Stimulated activated CD8-positive, alpha-beta memory T cell treated with anti-CD3 and anti-CD28 coated beads, Interleukin-7, amount 100 ng/mL, for 4 hours (primary cell): ENCODE measurements at places on chromosomes 2 and 18.

DNA sequence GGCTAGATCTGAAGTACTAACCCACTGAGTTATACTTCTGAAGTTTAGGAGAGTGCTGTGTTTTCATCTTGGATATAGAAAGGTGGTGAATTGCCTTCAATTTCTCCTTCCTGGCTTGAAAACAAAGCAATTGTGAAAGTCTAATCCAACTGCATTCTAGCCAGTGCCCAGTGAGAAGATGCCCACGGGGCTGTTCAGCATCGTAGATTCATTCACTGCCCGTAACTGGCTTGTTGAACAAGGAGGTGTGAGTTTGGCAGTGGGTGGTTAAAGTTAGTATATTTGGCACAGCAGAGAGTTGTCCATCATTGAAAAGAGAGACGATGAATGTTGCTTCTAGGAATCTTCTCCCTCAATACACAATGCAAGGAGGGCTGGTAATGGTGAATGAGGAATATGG lies 82.3 kb upstream of the RND3 start:
- no peak for DNase-seq

- DNase-seq, result no peak
These were observed 47.4 kb downstream of the CACNB4 start for GRCh38 chr2:152051436-152051835.

GRCh38 chr2:19916385-19916950 lies 14.7 kb upstream of the TTC32 start:
- DNase-seq, result no peak

GRCh38 chr2:177072090-177072489 lies 140.5 kb upstream of the HNRNPA3 start:
- DNase-seq, result no peak

GRCh38 chr2:196431957-196432356 lies 207.6 kb upstream of the CCDC150 start:
- DNase-seq, result no peak

DNA sequence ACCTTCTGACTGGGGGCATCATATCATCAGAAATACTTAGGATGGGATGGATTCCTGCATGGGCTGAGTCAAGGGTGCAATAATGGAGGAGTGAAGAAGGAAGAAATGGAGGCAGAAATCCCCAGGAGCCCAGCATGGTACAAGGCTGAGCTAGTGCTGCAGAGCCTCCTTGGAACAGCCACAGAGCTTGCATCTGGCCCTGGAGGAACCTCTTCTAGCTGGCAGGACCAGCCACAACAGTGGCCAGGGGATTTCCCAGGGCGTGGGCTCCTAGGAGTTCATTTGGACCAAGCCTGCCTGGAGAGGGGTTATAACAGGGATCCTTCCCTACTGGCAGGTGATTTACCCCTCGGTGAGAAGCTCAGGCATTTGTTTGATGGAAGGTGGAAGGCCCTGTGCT lies 4.7 kb upstream of the IL37 start:
- DNase-seq, result no peak

DNA sequence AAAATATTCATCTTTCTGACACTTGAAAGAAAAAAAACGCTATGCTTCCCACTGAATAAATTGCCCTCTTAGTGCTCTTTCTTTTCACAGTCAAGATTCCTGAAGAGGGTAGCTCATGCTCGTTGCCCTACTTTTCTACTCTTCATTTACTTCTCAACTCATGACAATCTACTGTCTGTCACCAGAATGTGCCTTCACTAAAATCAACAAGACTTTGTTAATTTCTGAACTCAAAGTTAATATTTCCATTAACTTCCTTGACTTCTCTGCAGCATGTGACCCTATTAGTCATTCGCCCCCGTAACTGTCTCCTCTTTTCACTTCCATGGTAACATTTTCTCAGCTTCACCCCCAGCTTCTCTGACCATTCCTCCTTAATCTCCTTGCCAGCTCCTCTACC lies 98.9 kb upstream of the MAPRE2 start:
- no peak for DNase-seq

DNA sequence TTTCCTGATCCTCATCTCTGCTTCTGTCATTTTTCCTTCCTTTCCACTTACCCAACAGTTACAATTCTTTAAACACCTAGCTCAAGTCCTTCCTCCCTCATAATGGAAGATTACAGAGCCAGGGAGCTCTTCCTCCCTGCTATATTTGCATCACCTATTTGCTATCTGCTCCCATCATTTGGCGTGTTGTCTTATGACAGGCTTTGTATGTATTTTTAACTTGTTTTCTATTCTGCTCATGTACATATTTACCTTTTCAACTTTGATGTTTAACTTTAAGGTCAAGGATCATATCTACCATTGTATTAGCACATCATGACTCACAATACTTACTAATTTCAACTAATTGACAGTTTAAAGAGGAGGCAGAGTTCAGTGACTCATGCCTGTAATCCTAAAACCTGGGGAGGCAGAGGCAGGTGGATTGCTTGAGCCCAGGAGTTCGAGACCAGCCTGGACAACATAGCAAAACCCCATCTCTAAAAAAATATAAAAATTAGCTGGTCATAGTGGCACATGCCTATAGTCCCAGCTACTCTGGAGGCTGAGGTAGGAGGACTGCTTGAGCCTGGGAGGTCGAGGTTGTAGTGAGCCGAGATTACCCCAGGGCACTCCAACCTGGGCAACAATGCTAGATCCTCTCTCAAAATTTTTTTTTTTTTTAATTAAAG lies 308.0 kb upstream of the STON1 start:
- DNase-seq, result no peak

DNA sequence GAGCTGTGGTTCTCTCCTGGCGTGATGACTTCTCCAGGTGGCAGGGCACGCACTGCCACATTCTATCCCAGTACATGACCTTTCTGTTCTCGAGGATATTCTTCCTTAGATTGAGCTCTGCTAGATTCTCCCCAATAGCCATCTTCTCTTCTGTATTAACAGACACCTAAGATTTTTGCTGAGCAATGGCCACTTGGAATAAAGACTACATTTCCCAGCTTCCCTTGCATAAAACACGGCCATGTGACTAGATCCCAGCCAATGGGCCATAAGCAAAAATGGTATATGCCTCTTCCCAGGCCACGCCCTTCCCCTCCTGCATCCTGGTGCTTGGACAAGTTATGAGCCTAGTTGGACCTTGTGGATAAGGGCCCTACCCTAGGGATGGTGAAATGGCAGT lies 82.1 kb downstream of the EIF2AK3 start:
- DNase-seq, result no peak

DNA sequence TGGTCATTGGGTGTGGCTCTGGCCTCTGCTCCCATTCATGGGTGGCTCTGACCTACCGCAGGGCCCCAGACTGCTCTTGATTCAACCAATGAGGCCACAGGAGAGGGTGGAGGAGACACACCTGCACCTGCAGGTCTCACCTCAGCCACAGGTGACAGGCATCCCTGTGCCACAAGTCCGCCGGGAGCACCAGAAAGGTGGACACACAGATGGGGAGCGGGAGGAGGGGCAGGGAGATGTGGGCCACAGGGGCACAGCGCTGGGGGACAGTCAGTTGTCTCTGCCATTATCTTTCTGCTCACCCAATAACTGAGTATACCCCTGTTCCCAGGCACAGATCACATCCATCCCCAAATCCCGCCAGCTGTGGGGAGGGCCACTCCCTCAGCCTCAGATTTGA lies 189.1 kb upstream of the SALL3 start:
- no peak for DNase-seq

- DNase-seq, result no peak
These were observed 254.0 kb upstream of the RBMS1 start for GRCh38 chr2:160747501-160748170.

- no peak for DNase-seq
These were observed 161.8 kb downstream of the DCDC2C start for GRCh38 chr2:3864943-3865865.

DNA sequence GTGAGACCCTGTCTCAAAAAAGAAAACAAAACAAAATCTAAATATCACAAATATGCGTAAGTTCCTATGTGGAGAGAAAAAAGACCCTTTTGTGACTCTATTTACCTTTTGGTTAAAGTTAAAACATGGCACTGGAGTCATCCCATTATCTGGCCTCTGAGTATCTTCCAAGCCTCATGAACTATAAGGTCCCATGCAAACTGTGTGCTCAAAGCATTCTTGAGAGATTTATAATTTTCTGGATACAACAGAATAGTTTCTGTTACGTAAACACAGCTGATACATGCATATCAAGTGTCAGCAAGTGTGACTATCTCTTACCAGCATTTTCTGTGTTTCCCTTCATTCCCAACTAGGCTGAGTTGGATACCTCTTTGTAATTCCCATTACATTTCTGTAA lies 8.8 kb upstream of the NOSTRIN start:
- DNase-seq, result no peak

GRCh38 chr2:66661253-66662173 lies 226.6 kb downstream of the MEIS1 start:
- DNase-seq, result no peak

DNA sequence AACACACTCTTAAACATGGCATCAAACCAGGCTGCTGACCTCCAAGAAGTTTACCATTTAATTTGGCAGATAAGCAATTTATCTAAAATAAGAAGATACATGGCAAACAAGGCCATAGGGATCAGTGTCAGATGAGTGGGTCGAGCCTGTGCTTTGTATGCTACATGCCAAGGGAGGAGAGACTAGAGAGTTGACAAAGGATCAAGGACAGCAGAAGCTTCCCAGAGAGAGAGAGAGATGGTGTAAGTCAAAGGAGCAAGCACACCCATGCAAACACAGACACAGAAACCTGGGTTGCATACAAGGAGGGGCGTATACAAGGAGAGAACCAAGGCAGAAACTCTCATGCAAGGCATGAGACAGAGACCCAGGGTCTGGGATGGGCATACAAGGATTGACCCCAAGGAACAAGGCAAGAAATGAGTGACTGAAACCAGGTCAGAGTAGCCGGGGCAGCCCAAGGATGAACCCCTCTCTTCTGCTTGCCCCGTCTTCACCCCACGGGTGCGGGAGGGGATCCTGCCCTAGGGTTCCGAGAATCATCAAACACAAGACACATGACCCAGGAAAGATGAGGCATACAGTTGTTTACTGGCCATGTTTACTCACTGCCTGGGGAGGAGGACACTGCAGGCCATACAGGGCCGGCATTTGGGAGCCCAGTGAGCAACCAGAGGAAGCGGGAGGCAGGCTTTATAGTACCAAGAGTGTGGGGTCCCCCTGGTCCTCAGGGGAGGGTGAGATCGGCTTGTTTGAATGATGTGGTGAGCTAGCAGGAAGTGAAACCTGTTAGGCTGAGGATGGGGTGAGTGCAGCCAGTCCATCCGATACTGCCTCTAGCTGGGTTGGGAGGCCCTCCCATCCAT lies 529.2 kb upstream of the ID2 start:
- no peak for DNase-seq

GRCh38 chr2:170587922-170588321 lies 127.2 kb upstream of the SP5 start:
- DNase-seq, result no peak

GRCh38 chr18:9876867-9877654 lies 8.7 kb upstream of the TXNDC2 start:
- no peak for DNase-seq

GRCh38 chr2:119389615-119390306 lies 23.0 kb downstream of the DBI start:
- no peak for DNase-seq

DNA sequence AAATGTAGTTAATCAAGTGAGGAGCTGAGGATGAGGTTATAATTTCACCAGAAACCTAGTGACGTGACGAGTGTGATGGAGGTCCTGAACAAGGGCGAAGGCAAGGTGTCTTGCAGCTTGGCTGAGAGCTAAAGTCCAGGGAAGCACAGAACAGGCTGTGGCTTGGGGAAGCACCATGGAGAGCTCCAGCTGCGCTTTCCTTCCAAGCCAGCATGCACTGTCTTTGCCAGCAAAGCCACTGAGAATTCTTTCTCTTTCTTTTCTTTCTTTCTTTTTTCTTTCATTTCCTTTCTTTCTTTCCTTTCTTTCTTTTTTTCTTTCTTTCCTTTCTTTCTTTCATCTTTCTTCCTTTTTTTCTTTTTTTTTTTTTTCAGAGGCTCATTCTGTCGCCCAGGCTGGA lies 239.3 kb downstream of the FBXO15 start:
- DNase-seq, result no peak

DNA sequence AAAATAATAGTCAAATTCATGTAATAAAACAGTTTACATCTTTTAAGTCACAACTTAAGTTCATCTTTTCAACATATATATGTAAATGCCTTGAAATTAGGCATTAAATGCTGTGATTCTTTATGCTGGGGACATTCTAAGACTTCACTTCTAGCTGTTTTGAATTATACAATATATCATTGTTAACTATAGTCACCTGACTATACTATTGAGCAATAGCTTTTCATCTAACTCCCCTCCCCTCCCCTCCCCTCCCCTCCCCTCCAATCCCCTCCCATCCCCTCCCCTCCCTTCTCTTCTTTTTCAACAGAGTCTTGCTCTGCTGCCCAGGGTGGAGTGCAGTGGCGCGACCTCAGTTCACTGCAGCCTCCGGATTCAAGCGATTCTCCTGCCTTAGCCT lies 16.2 kb downstream of the GALNT1 start:
- DNase-seq, result no peak

DNA sequence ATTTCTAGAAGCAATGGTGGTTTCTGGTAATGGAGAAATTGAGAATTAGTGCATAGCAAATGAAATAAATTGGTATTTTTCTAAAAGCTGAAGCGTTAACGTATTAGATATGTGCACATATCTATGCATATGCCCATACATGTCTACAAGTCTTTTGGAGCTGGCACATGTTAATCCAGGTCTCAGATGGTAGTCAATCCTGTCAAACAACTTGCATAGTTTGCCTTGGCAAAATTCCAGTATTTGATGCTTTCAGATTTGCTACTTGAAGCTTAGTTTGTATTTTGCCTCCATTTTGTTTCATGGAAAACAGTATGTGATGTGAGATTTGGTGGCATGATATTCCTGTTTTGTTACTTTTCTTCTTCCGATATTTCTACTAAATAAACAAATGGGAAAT lies 304.6 kb downstream of the PARD3B start:
- DNase-seq, result no peak

GRCh38 chr2:156098506-156098905 lies 234.0 kb downstream of the NR4A2 start:
- no peak for DNase-seq

DNA sequence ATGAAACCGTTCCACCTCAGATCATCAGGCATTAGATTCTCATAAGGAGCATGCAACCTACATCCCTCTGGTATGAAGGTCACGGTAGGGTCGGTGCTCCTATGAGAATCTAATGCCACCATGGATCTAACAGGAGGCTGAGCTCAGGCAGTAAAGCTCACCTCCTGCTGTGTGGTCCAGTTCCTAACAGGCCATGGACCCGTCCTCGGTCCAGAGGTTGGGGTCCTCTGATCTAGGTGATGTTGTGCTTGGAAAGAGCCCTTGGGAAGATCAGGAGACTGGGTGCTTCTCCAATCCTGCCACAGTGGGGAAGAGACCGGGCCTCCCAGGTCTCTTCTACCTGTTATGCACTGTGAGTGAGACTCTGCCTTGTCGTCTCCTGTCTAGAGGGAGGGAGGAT lies 104.6 kb downstream of the ACKR3 start:
- DNase-seq, result no peak

- DNase-seq, result no peak
These were observed 45.2 kb upstream of the SMAD2 start for GRCh38 chr18:47975701-47976100.

GRCh38 chr18:32049393-32050171 lies 31.0 kb downstream of the RNF125 start:
- peak; percentile 39 for DNase-seq
